ENCODE measurements at places on chromosomes 7 and 10.

DNA sequence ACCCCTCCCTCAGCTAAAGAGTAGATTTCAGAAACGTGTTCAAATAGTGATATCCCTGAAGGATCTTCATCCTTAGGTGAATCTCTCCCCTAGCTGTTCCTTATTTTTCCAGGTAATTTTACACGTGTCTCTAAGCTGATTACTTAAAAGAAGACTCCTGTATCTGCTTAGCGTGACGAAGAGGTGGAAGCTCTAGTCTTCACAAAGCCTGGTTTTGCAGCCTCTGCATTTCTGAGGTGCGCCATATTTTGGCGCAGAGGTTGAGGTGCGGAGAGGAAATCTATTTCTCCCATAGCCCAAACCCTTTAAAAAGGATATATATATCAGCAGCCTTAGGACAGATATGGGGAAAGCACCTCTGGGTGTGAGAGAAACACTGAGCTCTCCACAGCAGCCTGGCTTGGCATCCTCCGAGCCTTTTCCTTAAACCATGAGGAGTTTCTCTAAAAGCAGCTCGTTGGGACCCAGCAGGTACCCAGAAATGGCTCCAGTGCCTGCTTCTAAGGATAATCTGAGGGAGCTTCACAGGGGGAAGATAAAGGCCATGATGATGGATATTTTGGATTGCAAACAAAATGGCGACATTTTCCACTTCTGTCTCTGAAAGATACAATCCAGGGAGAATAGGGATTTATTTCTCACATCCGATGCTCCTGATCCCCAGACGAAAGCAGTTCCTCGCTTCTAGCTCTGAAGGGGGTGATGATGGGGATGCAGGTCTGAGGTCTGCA is 3.0 kb upstream of the HOXA2 start:
- DNase-seq = no peak

DNA sequence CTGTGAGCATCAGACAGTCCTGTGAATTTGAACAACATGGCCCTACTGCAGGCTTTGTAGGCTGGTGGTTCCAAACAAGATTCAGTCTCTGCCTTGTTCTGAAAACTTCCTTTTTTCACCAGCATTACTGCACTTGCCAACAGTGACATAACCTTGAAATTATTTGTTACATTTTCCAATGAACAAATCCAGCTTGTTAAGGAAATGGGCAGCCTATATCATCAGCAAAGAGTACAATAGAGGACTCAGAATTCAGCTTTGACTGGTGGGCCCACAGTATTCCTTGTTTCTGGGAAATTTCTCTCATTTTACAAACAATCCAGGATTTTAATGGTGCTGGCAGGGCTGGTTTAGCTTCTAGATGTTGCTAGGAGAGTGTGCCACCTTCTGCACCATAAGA is 703.7 kb upstream of the FZD8 start:
- no peak for DNase-seq

DNA sequence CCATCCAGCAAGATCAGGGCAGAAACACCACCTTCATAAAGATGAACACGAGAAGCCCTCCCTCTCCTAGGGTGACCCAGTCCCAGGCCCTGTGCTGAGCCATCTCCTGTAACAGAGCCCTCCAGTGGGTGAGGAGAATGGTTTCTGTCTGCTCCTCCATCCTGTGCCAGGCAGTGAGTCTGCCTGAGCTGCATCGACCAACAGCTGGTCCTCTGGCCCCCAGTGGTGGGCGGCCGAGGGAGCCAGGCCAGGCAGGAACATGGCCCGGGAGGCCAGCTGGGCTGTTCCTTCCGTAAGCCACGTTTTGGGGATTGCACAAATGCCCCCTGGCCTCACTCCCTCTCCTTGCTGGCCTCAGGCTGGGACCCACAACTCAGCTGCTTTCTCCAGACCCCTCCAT is 73.5 kb downstream of the GRB10 start:
- DNase-seq = no peak

- no peak for DNase-seq
Observed at GRCh38 chr7:124130-124949, 68.0 kb upstream of the FAM20C start.

DNA sequence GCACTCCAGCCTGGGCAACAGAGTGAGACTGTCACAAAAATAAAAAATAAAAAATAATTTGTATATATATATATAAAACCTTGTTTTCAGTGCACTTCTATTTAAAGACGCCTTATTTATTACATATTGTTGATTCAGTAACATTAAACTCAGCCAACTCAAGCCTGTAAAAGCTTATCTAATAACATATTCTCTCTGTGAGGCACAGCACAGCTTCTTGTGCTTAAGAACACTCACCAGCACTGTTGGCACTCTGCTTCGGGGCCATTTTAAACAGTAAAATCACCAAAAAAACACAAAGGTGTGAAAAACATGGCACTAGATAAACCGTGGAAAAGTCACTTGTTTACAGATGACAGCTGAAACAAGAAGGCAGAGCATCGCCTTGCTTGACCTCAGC is 89.0 kb upstream of the C10orf90 start:
- no peak for DNase-seq

GRCh38 chr7:23615331-23615730 is 18.1 kb downstream of the CCDC126 start:
- no peak for DNase-seq

DNA sequence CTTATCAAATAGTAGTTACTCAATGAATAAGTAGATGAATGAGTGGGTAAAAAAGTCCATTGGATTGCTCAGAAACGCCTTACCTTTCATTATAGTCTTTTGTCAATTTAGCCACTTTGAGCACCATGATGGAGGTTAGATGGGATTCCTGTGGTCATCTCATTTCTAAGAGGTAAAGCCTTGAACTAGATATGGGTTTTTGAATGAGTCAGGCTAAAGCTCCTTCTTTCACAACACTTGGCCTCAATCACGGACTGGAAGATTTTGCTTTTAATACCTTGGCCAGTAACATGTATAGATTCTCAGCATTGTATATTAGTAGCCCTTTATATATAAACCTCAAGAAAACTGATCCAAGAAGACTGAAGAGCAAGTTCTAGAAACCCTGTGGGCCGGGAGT is 99.7 kb upstream of the CCDC6 start:
- DNase-seq = no peak

DNA sequence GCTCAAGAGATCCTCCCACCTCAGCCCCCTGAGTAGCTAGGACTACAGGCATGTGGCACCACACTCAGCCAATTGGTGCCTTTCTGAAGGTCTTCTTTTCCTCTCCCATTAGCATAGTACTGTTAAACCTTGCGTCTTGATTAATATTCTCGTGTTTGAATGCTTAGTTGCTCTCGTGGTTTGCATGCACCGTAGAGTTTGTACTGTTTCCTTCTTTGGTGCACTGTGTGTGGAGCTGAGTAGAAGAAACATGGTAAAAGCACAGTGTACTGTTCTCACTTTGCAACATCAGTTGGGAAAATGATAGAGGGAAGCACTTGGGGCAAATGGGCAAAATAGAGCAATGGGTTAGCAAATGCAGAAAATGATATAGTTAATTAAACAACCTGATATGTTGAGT is 27.6 kb upstream of the RPA3 start:
- no peak for DNase-seq

- DNase-seq = peak; percentile 1
Observed at GRCh38 chr7:119842786-119843185, 430.2 kb upstream of the KCND2 start.

GRCh38 chr7:157136372-157136771 is 2.4 kb upstream of the UBE3C start:
- DNase-seq = no peak

- DNase-seq = no peak
Observed at GRCh38 chr10:60099998-60100747, 193.8 kb upstream of the CCDC6 start.

DNA sequence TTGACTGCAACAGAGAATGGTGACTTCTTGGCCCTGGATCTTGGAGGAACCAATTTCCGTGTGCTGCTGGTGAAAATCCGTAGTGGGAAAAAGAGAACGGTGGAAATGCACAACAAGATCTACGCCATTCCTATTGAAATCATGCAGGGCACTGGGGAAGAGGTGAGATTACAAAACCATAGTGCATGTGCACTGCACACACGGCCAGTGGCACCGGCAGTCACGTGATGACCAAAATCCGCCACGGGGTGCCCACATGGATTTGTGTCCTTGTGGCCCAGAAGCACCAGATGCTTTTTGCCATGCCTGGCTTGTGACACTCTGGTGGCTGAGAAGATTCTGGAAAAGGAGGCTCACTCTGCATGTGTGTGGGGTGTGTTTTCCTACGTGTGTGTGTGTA is 32.4 kb downstream of the TACR2 start:
- DNase-seq = no peak

DNA sequence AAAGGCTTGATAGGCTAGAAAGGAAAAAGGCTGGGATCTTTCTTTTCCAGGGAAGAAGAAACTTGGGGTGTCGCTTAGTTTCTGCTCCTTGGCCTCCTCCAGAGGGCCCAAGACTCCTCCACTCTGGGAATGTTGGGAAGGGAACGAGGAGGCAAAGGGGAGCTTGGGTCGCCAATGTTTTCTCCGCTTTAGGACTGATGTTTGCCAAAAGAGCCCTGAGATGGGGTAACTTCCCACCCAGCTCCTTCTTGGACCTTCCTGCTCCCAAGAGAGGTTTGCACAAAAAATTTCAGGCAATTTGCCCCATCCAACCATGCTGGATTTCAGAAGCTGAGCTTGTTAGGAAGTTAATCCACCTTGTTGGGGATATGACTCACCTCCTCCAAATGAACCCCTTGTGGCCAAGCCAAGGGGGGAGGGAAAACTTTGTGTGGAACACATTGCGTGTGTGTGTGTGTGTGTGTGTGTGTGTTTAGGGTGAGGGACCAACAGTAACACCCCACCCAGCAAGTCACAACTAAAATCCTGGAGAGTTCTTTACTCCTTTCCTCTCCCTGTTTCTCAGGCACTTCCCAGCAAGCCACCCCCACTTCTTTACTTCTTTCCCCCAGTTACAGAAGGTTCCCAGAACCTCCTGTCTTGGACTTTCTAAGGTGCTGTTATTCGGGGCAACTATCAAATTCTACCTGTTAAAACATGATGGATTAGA is 8.7 kb upstream of the HOXA2 start:
- no peak for DNase-seq

GRCh38 chr7:135238112-135238744 is 4.6 kb downstream of the STRA8 start:
- no peak for DNase-seq

GRCh38 chr7:135206941-135207391 is 4.4 kb downstream of the WDR91 start:
- no peak for DNase-seq

DNA sequence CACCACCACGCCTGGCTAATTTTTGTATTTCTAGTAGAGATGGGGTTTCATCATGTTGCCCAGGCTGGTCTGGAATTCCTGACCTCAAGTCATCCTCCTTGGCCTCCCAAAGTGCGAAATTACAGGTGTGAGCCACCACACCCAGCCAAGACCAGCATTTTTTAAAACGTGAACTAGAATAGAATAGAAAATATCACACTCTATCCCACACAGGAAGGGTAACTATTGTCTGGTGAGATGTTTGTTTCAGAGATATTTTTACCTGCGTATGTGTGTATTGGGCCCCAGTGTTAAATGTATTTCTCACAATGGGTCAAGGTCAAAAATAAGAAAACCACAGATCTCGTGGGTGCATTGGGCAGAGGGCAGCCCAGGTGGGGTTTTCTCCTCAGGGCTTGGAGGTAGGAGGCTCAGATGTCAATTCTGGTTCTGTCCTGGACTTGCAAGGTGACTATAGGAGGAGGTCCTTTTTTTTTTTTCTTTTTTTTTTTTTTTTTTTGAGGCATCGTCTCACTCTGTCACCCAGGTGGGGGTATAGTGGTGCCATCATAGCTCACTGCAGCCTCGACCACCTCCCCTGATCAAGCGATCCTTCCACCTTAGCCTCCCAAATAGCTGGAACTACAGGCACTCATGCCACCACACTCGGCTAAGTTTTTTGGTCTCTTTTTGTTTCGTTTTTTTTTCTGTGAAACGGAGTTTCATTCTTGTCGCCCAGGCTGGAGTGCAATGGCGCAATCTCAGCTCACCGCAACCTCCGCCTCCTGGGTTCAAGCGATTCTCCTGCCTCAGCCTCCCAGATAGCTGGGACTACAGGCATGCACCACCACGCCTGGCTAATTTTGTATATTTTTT is 19.0 kb downstream of the SH2B2 start:
- DNase-seq = no peak

- no peak for DNase-seq
Observed at GRCh38 chr10:73655257-73655989, 406 bp downstream of the SYNPO2L start.

- no peak for DNase-seq
Observed at GRCh38 chr7:157568106-157568769, 231.4 kb downstream of the DNAJB6 start.

GRCh38 chr10:118832241-118832651 is 77.5 kb upstream of the CACUL1 start:
- DNase-seq = no peak

DNA sequence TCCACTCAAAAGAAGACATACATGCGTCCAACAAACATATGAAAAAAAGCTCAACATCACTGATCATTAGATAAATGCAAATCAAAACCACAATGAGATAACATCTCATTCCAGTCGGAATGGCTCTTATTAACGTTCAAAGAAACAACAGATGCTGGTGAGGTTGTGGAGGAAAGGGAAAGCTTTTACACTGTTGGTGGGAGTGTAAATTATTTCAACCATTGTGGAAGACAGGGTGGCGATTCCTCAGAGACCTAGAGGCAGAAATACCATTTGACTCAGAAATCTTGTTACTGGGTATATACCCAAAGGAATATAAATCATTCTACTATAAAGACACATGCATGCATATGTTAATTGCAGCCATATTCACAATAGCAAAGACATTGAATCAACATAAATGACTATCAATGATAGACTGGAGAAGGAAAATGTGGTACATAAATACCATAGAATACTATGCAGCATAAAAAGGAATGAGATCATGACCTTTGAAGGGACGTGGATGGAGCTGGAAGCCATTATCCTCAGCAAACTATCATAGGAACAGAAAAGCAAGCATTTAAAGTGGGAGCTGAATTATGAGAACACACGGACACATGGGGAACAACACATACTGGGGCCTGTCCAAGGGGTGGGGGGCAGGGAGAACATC is 28.4 kb downstream of the PCDH15 start:
- DNase-seq = no peak

DNA sequence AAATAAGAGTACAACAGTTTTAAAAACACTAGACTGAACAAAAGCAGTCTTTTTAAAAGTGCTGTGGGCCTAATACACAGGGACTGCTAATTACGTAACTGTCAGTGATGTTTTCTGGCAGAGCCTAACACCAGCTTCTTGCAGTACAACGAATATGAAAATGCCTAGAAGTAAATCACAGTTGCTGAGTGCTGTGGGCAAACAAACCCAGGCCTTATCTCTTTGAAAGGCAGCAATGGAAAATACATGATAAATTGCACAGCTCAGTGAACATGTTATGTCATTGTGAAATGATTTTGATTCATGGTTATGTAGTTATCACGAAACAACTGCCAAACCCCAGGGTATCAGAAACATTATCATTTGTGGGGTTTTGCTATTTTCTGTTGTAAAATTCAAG is 428.4 kb downstream of the GFRA1 start:
- no peak for DNase-seq

- DNase-seq = no peak
Observed at GRCh38 chr10:118116715-118117449, 70.1 kb upstream of the RAB11FIP2 start.

- no peak for DNase-seq
Observed at GRCh38 chr7:7529328-7529727, 6.3 kb downstream of the COL28A1 start.

- no peak for DNase-seq
Observed at GRCh38 chr10:127827354-127828140, 65.2 kb downstream of the CLRN3 start.

All from H1 (cell line).